ENCODE measurements at places on chromosomes 5 and 9.
A peak's percentile ranks its signal among the peaks of the same experiment; 100 is the strongest.

DNA sequence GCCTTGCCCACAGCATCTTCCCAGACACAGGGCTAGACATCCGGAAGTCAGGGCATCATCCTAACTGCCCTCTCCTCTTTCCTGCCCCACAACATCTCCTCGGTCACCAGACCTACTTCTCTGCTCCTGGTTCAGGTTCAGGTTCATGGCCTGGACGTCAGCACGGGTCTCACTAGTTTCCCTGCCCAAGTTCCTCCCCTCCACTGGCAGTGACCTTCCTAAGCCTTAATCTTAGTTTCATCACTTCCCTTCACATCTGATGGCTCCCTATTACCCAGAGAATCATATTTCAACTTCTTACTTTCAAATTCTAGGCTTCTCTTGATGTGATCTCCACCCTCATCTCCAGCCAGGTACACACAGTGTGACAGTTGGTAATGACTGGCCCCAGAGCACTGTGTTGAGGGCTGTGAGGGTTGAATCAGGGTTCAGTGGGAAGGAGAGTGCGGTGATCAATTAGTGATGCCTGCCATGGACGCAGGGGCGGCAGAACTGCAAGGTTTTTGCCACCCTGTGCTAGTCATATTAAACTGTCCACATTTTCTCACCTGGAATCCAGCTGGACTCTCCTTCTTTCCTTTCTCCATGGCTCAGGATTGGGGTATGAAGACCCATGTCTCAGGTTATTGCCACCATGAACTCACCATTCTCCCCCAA is 34.3 kb upstream of the CRB2 start:
- DNase-seq = no peak

DNA sequence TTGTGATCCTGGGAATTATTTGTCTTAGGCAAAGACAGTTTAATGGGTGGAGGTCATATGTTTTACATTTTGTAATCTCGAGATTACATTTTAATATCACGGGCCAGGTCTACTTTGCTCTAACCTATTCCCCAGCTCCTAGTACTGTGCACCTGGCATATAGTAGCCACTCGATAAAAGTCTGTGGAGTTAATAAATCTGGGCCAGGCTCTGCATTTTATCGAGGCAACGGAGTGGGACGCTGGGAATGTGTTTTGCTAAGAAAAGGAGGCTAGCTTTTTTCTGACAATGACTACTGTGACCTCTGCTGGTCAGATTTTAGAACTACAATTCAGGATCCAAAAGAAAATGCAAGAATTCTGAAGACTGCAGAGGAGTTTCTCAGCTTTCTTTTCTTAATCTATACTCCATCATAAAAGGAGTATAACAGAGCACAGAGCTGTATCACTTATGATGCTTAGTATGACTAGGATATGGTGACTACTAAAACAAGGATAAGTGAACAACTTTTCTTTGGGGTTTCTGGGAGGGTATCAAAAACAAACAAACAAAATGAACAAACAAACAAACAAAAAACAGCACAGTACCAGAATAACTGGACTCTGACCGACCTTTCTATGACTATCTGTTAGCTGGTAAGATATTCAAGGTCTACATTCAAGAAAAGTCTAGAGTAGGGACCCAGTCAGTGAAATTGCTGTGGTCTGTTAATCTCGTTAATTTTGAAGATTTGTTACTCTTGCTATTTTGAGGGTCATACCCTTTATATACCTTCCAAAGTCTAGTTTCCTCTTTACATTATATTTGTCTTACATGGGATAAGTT is 46.1 kb upstream of the CER1 start:
- peak; percentile 32 for DNase-seq

- DNase-seq = no peak
These were observed 158.1 kb downstream of the LPAR1 start for GRCh38 chr9:110880189-110880588.

- no peak for DNase-seq
These were observed 165.9 kb upstream of the OTULINL start for GRCh38 chr5:14415698-14416074.

DNA sequence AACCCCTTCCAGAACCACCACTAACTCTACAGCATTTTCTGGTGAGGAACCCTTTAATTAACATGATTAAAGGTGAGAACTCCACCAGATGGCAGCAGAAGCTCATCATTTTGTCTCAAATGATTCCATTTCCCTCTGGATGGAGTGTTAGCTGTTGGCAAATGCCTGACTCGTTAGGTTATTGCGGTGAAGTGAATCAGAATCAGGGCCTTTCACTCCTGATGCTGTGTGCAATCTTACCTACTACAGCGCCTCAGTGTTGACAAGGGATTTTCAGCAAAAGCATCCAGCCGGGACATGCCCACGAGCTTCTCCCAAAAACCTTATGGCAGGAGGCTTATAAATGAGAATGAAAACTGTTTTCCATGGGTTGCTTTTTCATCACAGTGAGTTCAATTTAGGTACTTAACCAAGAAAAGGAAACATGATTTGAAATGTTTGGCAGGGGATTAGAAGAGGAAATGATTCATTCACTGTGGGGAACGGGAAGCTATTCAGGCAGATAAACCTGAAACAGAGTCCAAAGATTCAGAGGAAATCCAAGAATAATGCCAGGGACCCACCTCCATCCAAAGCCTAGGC is 48.0 kb upstream of the CAST start:
- peak; percentile 23 for DNase-seq

GRCh38 chr5:78534148-78534904 is 114.2 kb downstream of the LHFPL2 start:
- DNase-seq = no peak

DNA sequence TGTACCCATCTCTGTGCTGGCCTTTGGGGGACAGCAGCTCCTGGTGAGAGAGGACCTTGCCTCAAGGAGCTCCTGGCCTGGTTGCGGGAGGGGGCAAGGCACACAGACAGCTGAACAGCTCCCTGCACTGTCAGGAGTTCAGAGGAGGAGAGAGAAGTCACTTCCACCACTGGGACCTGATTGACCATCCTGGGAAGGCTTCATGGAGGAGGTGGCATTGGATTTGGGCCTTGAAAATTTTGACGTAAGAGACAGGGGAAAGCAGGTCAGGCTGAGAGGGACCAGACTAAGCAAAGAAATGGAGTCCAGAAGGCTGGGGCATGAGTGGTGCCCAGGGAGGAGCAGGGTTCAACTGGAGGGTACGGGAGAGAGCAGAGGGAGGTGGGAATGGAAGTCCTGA is 20.3 kb upstream of the DAB2IP start:
- DNase-seq = no peak

DNA sequence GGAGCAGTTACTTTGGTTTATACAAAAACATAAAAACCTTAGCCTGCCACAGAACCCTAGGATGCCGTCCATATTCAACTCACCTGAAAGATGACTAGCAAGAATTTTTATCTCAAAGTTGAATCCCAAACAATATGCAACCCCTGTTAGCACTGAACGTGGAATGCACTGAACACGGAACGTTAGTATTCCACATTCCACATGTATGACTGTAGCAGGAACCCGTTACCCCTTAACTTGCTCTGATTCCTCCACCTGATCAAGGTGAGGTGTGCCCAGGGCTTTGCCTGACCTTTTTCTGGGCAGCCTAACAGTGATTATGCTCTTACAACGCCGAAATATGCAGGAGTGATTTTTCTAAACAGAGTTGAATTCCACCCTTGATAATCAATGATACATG is 43.7 kb downstream of the AK8 start:
- DNase-seq = no peak

DNA sequence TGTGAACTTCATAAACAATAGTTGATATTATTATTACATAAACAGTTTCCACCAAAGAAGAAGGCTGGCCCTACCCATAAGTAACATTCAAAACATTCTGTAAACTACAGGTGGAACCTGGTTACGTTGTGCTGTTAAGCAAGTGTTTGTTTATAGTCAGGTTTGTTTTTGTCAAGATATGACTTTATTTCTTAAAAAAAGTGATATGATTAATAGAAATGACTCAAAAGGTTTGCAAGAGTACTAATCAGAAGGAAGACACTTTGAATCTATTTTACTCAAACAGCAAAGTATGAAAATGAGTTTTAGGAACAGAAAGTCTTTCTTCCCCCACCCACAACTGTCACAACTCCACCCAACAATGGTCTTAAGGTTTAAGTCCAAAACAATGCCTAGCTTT is 220.8 kb downstream of the PLK2 start:
- no peak for DNase-seq

GRCh38 chr9:18238254-18238653 is 235.7 kb upstream of the ADAMTSL1 start:
- no peak for DNase-seq

GRCh38 chr5:68375540-68375939 is 160.0 kb downstream of the PIK3R1 start:
- DNase-seq = no peak

- no peak for DNase-seq
These were observed 1985.7 kb upstream of the CDH9 start for GRCh38 chr5:29024052-29024451.

DNA sequence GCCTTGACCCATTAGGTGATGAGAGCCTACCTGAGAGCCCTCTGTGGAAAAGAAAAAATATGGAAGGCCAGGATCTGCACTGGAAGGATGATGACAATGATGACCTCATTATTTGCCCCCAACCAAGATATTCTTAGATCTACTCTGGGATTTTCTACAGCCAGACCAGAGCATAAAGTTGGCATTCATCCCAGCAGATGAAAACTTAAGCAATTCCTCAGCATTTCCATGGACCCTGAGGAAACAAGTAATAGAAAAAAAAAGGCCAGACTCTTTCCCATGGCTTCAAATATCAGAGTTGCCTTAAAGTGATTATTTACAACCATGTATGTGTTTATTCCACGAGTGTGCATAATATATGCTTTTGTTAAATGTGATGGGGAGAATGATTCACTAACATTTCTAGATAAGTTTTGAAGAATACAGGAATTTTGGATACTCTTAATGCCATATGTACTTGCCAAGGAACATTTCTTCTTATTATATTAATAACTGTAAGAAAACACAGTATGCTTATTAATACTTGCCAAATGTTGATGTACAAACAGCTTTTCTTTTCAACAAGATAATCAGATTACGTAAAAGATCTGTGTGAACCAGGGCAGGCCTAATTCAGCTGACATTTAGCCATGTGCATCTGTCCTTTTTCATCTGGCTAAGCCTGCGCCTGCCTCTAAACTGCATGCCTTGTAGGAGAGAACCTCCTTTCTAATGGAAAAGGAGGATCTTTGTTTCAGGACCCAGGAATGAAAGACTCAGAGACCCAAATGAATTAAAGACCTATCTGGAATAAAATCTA is 94.8 kb downstream of the ARRDC3 start:
- DNase-seq = no peak

DNA sequence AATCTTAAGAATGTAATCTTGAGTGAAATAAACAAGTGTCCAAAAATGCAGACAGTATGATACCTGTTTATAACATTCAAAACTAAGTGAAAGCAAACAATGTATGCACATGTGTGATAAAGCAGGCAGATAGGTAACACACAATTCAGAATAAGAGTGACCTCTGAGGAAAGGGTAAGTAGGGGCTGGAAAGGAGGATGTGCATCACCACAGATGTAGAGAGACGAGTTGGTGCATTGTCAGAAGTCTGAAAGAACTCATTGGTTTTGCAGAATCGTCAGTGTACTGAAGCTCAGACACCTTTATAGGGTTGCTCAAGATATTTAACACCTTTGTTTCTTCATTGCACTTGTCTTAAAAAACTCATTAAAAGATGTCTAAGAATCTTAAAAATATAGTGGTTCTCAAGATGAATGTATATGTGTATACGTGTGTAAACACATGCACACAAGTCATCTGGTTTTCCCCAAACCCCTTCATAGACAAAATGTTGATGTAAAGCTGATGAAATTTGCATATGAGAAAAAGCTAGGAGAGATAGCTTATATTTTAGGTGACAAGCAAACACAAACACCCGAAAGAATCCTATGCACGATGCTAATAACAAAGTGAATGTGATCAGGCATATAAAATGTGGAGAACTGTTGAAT is 197.6 kb upstream of the MEF2C start:
- no peak for DNase-seq

- DNase-seq = no peak
These were observed 34.7 kb upstream of the GFPT2 start for GRCh38 chr5:180387798-180388197.

DNA sequence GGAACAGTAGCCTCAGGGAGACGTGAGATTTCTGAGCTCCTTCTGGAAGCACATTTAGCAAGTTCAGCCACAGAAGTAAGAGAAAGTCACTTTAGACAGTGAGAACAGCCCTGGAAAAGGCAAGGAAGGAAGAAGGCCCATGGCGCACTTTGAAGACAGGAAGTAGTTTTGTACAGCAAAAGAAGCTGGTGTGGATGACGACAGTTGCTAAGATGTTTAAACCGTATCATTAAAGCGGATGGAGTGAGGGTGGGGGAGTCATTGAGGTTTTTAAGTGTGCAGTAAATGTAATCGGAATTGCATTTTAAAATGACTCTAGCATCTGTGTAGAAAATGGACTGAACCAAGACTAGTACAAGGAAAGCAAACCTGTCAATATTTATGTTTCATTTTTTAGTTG is 15.3 kb upstream of the TRPM3 start:
- DNase-seq = peak; percentile 50

DNA sequence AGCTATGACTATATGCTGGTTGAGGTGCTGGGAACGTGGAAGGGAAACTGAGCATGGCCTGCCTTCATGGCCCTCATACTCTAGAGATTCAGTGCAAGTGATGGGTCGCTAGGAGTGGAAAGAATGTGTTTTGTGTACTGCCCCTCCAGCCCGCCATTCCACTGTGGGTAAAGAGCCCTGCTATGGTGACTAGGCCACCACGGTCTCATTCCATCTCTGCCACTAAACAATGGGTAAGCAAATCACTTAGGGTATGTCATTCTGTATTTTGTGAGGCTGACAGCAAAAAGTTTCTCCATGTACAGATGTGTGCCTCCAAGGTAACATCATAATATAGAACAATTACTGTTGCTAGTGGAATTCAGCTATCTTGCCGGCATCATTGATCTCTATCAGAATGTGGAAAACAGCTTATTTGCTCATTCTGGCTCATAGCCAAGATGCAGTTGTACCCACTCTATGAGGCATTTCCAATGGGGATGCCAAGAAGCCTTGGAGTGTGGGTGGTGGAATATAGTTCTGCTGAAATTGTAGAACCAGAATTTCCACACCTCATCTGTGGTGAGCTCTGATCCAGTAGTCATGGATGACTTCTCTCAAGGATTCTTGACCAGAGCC is 12.5 kb downstream of the SMARCA2 start:
- DNase-seq = no peak

GRCh38 chr9:101912698-101913097 is 174.3 kb upstream of the GRIN3A start:
- DNase-seq = no peak

- DNase-seq = no peak
These were observed 674.6 kb upstream of the ZNF608 start for GRCh38 chr5:125421006-125421405.

- DNase-seq = no peak
These were observed 762.8 kb upstream of the WWC1 start for GRCh38 chr5:167528651-167529050.

- DNase-seq = no peak
These were observed 36.5 kb upstream of the SH3PXD2B start for GRCh38 chr5:172490514-172491461.

GRCh38 chr9:88373045-88373444 is 15.2 kb upstream of the SPIN1 start:
- DNase-seq = no peak

GRCh38 chr5:148459669-148460068 is 75.9 kb downstream of the FBXO38 start:
- no peak for DNase-seq
